ENCODE measurements at places on chromosomes 3 and 15. TPM values are rescaled to one million over a fixed set of nuclear protein-coding genes. Genes with fewer than 3 reads are reported as not detected.

- DNase-seq, result no peak
These were observed 25.7 kb downstream of the TYRO3 start for GRCh38 chr15:41584636-41585126.

DNA sequence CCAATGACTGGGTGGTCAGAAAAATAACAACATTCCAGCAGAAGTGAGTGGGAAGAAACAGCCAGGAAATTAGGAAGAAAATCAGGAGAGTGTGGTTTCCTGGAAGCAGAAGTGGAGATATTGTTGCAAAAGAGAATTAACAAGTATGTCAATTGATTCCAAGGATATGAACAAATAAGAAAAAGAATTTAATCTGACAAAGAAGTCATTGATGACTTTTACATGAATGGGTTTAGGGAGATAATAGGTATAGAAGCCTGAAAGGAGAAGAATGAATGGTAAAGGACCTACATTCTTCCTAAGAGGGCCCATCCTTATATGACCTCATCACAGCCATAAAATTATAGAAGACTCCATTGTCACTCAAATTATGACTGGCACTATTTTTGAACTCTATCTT is 1440.1 kb downstream of the OTOL1 start:
- DNase-seq, result no peak

Gene CLDN18
- total RNA-seq, result 354 TPM

GRCh38 chr15:53473435-53473834 is 286.0 kb downstream of the WDR72 start:
- no peak for DNase-seq

DNA sequence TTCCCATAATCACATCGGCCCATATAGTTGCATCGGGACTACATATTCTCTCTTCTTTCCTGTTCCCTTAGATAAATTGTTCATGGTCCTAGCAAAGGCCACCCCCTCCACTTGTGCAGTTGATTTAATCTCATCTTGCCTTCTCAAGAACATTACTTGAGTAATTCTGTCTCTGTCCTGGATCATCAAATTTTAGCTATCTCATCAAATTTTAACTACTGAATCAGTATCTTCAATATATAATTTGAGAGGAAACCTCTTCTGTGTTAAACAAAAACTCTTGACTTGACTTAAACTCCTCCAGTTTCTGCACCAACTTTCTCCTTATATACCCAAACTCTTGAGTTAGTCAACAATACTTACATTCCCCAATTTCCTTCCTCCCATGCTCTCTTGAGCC is 4.2 kb upstream of the PRR23B start:
- DNase-seq, result no peak

- no peak for DNase-seq
These were observed 206.2 kb upstream of the ADAMTS9 start for GRCh38 chr3:64894006-64894405.

GRCh38 chr3:126858887-126859286 is 124.0 kb upstream of the PLXNA1 start:
- no peak for DNase-seq

Gene CAPN3
- total RNA-seq, result 27.3 TPM

DNA sequence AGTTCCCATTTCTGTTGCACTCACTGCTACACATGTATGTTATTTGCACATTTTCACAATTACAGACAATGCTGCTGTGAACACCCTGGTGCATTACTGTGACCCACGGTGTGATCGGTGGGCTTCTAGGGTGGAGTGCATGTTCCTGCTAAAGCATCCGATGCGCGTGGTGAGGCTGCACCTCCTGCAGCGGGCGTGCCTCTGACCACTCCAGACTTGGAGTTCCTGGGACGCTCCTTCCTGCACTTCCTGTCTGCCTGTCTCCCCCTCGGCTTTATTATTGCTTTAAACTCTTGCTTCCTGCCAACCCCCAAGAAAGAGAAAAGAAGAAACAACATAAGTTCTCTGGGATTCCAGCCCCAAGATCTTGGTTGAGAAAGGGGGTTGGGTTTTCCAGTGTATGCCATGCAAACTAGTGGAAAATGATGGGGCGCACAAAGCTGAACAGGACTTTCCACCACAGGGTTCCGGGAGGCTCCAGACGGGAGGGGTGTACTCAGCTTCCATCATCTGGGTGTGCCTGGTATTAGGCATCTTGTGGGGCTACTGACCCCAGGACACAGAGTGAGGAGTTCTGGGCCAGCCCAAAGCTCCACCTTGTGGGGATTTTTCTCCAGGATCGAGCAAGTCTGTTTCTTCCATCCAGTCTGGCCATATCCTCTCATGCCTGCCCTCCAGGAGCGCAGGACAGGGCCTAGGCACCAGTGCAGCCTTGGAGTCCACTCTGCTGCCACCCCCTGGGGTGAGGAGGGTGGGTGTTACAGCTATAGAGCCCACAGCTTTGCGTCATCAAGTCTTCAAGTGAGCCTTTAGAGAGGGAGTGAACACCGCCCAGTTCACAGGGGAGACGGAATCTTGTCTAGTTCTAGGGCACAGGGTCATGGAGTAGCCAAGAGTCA is 11.2 kb downstream of the RPL32 start:
- DNase-seq, result no peak

DNA sequence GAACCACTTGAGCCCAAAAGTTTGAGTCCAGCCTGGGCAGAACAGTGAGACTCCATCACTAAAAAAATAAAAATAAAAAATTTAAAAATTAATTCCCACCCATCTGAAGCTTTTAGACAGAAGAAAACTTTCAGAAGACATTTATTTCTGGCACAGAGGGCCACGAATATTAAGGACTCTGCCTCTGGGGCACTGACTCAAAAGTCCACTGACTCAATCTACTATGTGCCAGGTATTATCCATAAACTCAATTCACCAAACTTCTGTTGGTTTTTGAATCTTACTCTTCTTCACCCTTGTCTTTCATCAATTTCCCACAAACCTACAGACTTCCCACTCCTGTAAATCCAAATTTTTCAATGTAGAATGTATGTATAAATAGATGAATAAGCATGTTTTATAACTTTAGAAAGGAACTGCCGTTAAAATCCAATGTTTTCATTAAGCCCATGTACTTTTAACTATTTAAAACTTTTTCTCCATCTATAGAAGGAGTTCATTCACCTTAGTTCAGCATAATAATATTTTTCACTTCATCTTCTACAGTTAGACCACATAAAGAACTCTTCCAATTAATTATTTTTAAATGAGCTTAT is 19.9 kb downstream of the ATP13A3 start:
- DNase-seq, result no peak

GRCh38 chr15:85412066-85412465 is 31.7 kb downstream of the AKAP13 start:
- no peak for DNase-seq

Gene GOLGA8K
- total RNA-seq, result 0.90 TPM

DNA sequence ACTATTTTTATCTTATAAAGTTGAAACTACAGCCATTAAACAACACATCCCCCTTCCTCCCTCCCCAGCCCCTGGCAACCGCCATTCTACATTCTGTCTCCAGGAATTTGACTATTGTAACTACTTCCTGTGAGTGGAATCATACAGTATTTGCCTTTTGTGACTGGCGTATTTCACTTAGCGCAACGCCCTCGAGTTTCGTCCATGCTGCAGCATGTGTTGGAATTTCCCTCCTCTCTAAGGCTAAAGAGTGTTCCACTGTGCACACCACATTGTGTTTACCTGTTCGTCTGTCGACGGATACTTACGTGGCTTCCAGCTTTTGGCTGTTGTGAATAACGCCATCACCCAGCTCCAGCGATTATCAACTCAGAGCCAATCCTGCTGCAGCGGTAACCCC is 52.0 kb upstream of the DLG1 start:
- no peak for DNase-seq

Gene HEG1
- 107 TPM for total RNA-seq

DNA sequence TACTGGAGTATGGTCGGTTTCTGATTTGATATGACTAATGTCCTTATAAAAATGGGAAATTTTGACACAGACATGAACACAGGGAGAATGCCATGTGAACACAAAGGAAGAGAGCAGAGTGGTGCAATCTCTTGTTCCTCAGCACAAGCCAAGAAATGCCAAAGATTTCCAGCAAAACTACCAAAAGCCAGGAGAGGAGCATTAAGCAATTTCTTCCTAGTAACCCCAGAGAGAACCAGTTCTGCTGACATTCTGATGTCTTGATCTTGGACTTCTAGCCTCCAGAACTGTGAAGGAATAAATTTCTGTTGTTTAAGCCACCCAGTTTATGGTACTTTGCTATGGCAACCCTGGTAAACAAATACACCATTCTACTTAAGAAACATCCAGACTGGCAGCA is 227.8 kb upstream of the MRPL3 start:
- DNase-seq, result no peak

DNA sequence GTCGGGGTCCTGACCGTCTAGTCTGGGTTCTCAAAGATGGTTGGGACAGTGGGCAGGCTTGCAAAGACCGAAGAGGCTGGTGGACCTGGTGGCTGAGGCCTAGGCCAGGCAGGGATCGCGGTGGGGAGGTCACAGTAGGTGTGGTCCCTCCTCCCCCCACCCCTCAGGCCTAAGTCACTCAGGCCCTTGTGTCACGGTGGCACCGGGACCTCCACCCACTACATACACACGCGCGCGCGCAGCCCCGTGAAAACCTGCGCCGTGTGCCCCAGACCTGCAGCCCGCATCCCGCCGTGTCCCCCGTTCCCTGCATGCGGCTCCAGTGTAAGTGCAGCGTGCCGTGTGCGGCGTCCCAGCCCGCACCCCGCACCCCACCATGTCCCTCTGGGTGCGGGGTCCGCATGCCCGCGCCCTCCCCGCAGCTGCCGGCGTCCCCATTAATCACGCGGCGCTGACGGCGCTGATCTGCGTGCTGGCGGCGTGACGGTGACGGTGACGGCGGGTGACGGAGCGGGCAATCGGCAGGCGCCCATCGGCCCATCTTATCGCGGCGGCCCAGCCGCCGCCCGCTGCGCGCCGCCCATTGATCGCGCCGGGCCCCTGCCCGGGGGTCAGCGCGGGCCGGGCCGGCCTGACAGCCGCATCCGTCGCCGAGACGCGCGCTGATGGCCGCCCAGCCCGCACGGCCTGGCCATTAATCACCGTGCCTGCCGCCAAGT is 24.4 kb downstream of the SEC61A1 start:
- peak; percentile 92 for DNase-seq

GRCh38 chr15:63940966-63941620 is 105.2 kb downstream of the DAPK2 start:
- no peak for DNase-seq

GRCh38 chr15:96947296-96948229 is 617.1 kb downstream of the NR2F2 start:
- DNase-seq, result peak; percentile 35

DNA sequence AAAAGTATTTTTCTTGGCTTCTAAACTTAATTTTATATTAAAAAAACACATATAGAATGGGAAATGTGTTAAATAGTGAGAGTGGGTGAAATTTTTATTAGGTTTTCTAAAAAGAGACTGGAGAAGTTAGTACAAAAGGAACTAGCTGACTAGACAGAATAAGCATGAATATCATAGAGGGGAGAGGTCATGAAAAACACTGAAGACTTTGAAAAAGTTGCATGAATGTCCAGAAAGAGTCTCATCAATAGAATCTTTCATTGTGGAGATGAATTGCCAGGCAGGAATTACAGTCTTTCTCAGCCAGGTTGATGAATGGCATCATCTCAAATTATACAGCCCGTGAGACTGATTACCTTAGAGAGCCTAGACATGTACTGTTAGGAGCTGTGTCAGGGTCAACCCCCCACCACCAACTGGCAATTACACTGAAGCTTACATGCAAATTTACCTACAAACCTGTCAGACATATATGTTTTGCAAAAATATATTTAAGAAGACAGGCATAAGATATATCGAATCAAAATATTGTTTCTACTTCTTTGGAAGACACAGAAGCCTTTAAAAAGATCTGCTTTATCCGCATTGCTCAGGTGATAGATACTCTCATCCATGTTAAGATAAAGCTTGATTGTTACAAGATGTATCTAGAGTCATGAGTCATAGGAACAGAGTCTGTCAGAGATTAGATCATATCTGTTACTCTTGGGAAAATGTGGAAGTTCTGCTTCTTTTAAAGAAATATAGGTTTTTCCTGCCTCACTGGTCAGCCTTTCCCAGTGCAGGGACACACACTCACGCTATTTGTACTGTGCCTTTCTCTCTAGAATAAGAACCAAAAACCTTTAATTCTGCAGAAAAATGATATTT is 34.8 kb upstream of the PFN2 start:
- no peak for DNase-seq

Gene CHRNA5
- 1.3 TPM for total RNA-seq

Gene GOLGA8H
- total RNA-seq, result 0.55 TPM

Gene COL7A1
- total RNA-seq, result 9.2 TPM

DNA sequence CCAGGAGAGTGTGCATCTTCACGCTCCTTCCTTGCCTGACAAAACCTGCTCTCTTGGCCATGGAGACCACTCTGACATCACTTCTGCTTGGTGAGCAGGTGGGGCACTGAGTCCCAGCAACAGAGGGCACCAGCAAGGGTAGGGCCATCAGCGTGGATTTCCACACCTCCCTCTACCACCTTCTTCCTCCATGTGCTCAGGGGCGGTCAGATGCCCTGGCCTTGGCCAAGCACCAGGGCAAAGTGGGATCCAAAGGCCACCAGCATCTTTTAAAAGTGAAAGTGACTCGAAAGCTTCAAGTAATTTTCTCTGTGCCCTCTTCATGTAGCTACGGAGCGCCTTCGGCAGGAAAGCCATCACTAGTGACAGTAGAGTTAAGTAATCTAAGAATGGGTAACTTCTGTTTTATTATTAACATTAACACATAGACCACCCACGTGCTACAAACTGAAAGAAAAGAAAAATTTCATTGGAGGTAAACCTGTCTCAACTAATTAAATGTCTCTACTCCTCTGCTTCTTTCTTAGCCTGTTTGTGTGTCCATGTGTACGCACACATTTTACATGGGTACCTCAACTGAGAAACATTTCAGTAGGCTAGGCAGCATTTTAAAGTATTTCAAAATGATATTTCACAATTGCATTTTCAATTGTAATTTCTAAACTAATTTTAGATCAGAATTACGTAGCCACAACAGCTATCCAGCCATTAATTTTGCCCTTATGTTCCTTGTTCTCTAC is 57.9 kb downstream of the CHSY1 start:
- no peak for DNase-seq

Gene MME
- 24.3 TPM for total RNA-seq

- no peak for DNase-seq
These were observed 12.3 kb downstream of the ABTB1 start for GRCh38 chr3:127684871-127685707.

- no peak for DNase-seq
These were observed 302.8 kb upstream of the TBC1D5 start for GRCh38 chr3:18044971-18045880.

GRCh38 chr3:111944372-111944771 is 34.5 kb upstream of the ABHD10 start:
- DNase-seq, result no peak

- DNase-seq, result no peak
These were observed 88.3 kb downstream of the RSL24D1 start for GRCh38 chr15:55108448-55108847.

Gene GOLGA8G
- total RNA-seq, result not detected

- no peak for DNase-seq
These were observed 919.7 kb upstream of the NR2F2 start for GRCh38 chr15:95410757-95411156.

Gene LRRC2
- 0.45 TPM for total RNA-seq

Gene GMNC
- not detected for total RNA-seq

Gene CHCHD6
- 11.8 TPM for total RNA-seq
